ENCODE measurements at places on chromosomes 13 and 19.

DNA sequence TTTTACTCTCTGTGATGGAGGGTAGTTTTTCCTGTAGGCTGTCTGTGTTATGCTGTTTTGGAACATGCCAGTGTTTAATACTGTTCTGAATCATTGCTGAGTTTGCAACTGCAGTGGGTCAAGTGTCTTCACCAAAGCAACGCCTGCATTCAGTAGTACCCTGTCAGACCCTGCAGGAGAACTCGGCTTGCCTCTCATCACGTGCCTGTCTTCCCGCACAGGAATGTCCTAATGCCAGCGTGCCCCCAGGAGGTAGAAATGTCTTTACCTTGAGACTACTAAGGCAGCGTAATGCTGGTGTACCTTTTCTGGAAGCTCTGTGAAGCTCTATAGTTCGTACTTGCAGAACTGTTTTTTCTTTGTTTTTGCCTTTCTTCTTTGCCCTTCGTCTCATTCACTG is 42.3 kb downstream of the POLR1D start:
- no peak for DNase-seq

GRCh38 chr19:58474997-58475713 is 997 bp upstream of the ZNF446 start:
- DNase-seq = peak; percentile 23

DNA sequence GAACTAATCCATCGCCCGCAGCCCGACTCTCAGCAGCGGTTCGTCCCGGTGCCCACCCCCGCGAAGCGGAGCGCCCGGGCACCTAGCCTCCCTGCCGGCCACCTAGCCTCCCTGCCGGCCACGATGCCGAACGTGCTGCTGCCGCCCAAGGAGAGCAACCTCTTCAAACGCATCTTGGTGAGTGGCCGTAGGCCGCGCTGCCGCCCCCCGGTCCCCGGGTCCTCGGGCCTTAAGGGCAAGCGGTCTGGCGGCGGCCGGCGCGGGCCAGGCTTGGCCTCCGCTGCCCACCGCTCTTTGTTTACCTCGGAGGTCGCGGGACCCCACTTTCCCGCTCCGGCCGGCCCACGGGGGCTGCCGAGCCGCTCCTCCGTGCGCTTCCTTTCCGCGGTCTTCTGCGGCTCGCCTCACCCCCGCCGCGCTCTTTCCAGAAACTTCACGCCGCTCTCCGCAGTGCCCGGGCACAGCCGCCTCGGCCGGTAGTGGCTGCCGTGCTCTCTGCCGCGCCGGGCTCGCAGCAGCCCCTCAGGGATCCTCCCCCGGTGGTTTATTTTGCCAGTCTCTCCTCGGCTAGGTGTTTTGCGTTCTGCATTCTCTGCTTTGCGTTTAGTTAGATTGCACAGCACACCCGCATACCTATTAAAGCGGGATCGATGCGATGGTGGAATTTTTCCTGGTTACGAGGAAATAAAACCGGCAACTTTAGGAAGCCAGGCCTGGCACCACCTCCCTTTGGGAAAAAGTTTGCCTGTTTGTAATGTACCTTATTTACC is 524 bp downstream of the NAA16 start:
- peak; percentile 72 for DNase-seq

- peak; percentile 90 for DNase-seq
These were observed 2.4 kb upstream of the SSBP4 start for GRCh38 chr19:18416778-18417249.

- peak; percentile 67 for DNase-seq
These were observed 287.0 kb downstream of the DCT start for GRCh38 chr13:94192431-94192975.

DNA sequence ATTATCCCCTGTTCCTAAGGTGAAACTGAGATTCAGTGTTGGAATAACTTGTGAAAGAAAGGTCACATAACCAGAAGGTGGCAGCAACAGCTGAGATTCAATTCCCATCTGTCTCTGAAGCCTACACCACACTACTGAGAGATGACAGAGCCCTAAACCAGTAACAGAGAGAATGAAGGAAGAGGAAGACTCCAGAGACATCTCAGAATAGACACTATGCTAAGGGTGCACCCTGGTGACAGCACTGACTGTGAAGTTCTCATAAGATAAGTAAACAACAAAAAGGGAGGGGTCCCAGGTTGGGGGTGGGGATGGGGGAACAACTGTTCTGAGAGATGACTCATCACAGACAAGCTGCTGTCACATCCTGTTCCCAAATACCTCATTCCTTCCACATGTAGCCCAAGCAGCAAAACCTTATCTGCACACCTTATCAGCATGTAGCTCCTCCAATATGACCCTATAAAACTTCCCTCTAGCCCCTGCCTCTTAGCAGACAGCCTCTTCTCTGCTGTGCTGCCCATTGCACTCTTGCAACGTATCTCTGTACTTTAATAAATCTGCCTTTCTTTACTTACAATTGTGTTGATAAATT is 46.5 kb downstream of the UTP14C start:
- DNase-seq = peak; percentile 39

DNA sequence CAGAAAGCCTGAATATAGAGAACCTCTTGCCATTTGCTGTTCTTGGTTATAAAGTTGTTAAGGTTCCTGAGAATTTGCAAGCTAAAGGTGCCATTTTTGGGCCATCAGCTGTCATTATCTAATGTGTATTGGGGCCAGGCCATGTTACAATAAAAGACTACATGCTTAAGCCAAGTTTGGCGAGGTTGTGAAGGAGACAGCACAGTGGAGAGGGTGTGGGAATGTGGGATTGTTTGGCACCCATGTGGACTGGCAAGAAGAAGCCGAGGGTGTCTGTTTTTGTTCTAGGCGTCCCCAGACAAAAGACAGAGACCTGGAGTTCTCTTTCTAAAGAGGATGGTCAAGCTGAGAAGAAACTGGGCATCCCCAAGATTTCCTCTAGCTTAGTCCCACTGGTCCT is 64.7 kb downstream of the ZNF44 start:
- DNase-seq = no peak

DNA sequence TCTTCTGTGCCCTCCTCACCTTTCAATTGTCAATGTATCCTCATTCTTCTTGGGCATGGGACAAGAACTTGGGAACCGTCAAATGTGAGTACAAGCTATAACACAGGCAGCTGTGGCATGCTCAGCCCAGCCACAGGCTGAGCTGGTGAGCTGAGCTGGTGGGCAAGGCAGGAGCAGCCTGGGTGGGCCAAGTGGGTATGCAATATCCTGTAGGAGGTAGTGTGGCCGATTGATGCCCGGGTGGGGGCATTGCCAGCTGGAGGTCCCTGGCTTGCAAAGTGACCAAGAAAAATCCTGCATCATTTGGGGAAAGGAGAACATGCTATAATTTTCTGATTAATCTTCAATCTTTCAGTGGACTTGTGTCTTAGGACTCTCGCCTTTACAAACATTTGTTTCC is 507.2 kb upstream of the SLC10A2 start:
- DNase-seq = no peak

GRCh38 chr13:71964491-71965100 is 97.6 kb upstream of the DACH1 start:
- no peak for DNase-seq

GRCh38 chr13:72959643-72960042 is 99.2 kb upstream of the KLF5 start:
- no peak for DNase-seq

GRCh38 chr19:39996218-39996810 is 546 bp upstream of the ZNF546 start:
- DNase-seq = peak; percentile 66

GRCh38 chr19:13238891-13239534 is 88.8 kb downstream of the IER2 start:
- no peak for DNase-seq

DNA sequence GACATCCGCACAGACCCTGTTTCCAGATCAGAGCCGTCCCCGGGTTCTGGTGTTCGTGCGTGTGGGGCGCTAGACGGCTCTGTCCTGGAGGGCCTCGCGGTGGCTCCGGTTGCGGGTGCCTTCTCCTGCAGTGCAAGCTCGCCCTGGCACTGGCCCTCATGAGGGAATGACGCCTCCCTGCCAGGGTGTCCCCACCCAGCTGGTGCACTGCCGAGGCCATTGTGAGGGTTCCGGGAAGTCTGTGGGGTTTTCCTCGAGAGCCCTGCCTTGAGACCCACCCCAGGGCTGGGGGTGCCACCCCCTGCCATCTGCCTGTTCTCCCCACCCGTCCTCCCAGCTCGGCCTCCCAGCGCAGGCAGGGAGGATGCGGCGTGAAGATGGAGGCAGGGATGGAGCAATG is 19.2 kb upstream of the GNA15 start:
- DNase-seq = no peak

- peak; percentile 71 for DNase-seq
These were observed 61.1 kb downstream of the ZNF431 start for GRCh38 chr19:21202865-21203494.

DNA sequence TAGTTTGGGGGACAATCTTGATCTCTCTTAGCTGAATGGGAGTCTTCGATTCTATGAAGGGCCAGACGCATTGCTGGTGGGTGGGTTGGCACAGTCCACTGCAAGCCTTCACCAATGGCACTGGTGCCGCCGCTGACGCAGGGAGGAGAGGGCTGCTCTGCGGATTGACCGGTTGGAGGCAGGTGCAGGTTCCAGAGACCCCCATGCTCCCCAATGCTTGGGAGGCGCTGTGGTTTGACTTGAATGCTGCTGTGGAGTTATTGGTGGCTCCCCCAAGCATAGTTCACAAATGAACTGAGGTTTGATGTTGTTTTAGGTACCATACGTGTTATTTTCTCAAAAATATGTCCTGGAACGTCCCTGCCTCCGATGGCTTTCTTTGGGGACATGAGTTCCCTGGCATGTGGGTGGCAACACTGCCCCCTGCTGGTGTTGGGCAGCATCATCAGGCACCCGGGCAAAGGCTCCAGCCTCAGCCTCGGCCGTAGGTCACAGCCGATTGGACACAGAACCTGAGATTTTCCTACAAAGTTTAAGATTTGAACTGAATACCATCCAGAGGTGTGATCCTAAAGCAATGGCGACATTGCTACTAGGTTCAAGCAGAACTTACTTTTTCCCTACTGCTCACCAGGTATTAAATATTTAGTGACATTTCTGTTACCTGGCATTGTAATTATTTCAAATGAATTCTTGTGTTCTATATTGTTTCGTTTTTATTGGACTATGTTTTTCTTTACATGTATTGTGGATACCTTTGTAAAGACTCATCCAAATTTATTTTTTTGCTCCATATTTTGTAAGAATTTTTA is 95.5 kb downstream of the ANKRD10 start:
- peak; percentile 89 for DNase-seq

- no peak for DNase-seq
These were observed 41.2 kb downstream of the MIPEP start for GRCh38 chr13:23848019-23848418.
